ENCODE measurements at places on chromosomes 3 and 15. TPM values are rescaled to one million over a fixed set of nuclear protein-coding genes. Genes with fewer than 3 reads are reported as not detected.

DNA sequence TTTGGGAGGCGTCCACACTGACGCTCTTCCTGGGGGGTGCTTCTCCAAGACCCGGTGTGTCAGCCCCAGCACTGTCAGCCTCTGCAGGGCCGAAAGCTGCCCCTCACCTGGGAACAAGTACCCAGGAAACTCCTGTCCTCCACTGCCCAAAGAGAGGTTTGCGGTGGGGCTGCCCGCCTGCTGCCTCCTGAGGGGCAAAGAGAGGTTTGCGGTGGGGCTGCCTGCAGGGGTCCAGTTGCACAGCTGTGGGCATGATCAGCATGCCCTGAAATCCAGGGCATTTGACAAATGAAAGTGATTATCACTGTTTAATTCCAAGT, 15.1 kb upstream of the SNRPA1 start:
- H3K36me3 ChIP-seq, result no peaks in the 10 kb centered on the region
- peak; percentile 35 for DNase-seq
- no peak overlapping the region for H3K4me3 ChIP-seq
- no peak overlapping the region for H3K27ac ChIP-seq
- H3K27me3 ChIP-seq, result no peaks in the 10 kb centered on the region

DNA sequence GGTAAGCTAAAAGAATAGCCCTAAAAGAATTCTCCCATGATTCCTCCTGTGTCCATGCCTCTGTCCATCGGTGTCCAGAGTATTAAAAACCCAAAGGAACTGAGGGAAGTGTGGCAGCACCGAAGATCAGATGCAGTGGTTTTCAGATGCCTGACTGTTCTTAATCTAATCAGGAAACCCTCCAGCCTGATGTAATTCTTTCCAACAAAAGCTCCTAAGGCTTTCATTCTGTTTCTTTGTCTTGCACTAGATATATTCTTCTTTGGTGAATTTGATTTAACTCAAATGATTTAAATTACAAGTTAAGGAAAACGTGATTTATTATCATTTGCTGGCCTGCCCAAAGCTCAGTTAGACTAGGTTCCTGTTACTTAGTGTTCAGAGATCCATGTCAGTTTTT, 71.2 kb downstream of the ARHGAP31 start:
- peaks cover 30% of the 10 kb centered on the region for H3K36me3 ChIP-seq

DNA sequence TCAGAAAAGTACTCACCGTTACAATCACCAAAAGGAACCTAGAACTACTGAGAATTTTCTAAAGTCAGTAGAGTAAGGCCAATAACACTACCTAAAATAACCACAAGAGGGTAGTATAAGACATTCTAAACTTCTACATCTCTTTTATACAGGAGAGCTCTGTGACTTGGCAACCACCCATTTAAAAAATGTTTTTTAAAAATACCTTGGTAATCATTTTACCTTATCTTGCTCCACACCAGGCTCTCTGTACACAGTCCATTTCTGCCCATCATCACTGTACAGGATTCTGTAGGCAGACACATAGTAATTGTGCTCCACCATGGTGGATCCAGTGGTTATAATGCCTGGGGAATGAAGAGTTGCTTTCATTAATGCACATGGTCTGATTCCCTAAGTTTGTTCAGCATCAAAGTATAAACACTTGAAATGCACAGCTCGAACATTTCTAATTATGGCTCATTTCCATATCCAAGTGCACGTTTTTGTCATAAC, 54.5 kb downstream of the ST3GAL6 start:
- peaks cover 18% of the 10 kb centered on the region for H3K4me1 ChIP-seq
- peak; percentile 80 for DNase-seq
- no peaks in the 10 kb centered on the region for H3K27me3 ChIP-seq
- no peak overlapping the region for H3K4me3 ChIP-seq

GRCh38 chr15:80233581-80233980, 18.4 kb downstream of the CTXND1 start:
- H3K27me3 ChIP-seq, result peaks cover 7% of the 10 kb centered on the region
- no peak for DNase-seq
- H3K27ac ChIP-seq, result no peak overlapping the region
- no peaks in the 10 kb centered on the region for H3K36me3 ChIP-seq

DNA sequence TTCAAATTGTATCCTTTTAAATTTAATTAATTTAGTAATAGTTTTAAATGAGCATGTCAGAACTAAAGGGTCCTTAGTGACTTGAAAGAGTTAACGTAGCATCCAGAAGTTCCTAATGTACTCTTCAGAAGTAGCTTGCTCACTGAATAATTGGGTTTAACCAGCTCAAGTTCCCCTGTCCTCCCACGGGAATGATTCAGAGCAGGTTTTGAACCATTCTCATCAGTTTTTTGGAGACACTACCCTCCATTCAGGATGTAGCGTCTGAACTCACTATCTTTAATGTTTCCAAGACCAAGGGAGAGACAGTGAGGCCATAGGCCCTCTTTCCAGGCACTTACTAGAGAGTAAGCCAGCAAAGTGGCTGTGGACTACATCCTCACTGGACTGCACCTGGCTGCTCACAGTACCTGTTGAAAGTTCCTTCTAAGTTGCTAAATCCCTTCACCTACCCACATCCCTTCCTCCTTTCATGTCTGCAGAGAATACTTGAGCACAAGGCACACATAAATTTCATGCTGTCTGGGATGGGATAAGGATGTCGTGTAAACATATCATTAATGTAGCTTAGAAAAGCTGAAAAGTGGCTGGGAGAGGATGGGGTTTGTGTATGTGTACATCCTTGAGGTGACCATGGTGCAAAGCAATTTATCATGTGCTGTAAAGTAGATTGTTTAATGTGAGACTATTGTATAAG, 146.3 kb downstream of the PLCL2 start:
- H3K4me3 ChIP-seq, result no peak overlapping the region
- no peak overlapping the region for H3K27ac ChIP-seq
- H3K36me3 ChIP-seq, result no peaks in the 10 kb centered on the region
- DNase-seq, result no peak
- H3K27me3 ChIP-seq, result no peaks in the 10 kb centered on the region
- no peaks in the 10 kb centered on the region for H3K4me1 ChIP-seq

- peak overlapping the region; percentile 81 for H3K27ac ChIP-seq
- H3K4me1 ChIP-seq, result peaks cover 41% of the 10 kb centered on the region
- no peaks in the 10 kb centered on the region for H3K27me3 ChIP-seq
- peak overlapping the region; percentile 6 for H3K4me3 ChIP-seq
- DNase-seq, result peak; percentile 55
These were observed 46.5 kb upstream of the FSTL1 start for GRCh38 chr3:120497336-120497735.

The B3GNT5 gene
- 0.36 TPM for total RNA-seq

The HYAL2 gene
- 32.9 TPM for total RNA-seq

The LRRIQ4 gene
- total RNA-seq, result 0.29 TPM

The TMEM158 gene
- total RNA-seq, result 4.7 TPM

Data from osteoblast (primary cell).